Tibial nerve (tissue), 4 donors: ENCODE measurements at places on chromosomes 2 and 18.

GRCh38 chr2:38274286-38275276 is 102.5 kb downstream of the ATL2 start:
- H3K36me3 ChIP-seq = no peaks in the 10 kb centered on the region
- H3K4me1 ChIP-seq = no peaks in the 10 kb centered on the region
- no peak overlapping the region for H3K4me3 ChIP-seq
- no peak overlapping the region for H3K27ac ChIP-seq
- no peak for DNase-seq

DNA sequence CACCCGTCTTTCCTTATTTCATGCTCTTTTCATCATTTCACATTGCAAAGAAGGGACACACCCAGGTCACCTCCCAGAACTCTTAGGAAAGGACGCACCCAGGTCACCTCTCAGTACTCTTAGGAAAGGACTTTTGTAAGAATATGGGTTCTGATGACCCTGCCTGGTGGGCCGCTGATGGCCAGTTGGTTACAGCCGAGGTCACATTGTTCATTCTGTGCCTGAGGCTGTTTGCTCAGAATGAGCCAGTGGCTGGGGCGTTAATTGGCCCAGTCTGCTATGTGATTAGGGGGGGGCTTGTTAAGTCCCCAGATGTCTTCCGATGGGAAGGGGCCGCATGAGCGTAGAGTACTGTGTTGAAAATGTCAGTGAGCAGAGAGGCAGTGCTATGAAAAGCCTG is 9.4 kb downstream of the MLPH start:
- DNase-seq = no peak
- no peaks in the 10 kb centered on the region for H3K27me3 ChIP-seq
- H3K27ac ChIP-seq = no peak overlapping the region
- no peaks in the 10 kb centered on the region for H3K36me3 ChIP-seq
- H3K4me1 ChIP-seq = no peaks in the 10 kb centered on the region

DNA sequence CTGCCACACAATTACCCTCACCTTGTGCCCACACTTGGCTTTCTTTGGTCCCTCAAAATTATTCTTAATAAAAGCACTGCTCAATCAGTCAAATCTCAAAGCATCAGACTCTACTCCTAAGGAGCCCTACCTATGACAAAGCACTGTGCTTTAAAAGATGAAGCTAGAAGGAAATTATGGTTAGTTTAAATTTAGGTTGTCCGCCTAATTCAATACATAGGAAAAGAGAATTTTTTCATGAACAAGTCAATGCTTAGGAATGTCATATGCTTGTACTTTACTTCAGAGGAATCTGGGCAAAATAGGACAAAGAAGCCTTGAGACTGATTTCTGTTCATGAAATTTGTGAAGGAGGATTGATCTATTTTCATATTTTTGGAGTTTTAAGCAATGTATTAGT is 726.4 kb upstream of the CDH2 start:
- no peaks in the 10 kb centered on the region for H3K27me3 ChIP-seq
- no peak for DNase-seq
- H3K4me3 ChIP-seq = no peak overlapping the region
- H3K4me1 ChIP-seq = no peaks in the 10 kb centered on the region

- no peak overlapping the region for H3K27ac ChIP-seq
- peaks cover 18% of the 10 kb centered on the region for H3K4me1 ChIP-seq
- no peak overlapping the region for H3K4me3 ChIP-seq
Observed at GRCh38 chr18:471716-472115, 28.8 kb downstream of the COLEC12 start.

- H3K4me3 ChIP-seq = no peak overlapping the region
- H3K4me1 ChIP-seq = no peaks in the 10 kb centered on the region
- H3K36me3 ChIP-seq = no peaks in the 10 kb centered on the region
Observed at GRCh38 chr2:223270548-223270947, 218.6 kb downstream of the KCNE4 start.

DNA sequence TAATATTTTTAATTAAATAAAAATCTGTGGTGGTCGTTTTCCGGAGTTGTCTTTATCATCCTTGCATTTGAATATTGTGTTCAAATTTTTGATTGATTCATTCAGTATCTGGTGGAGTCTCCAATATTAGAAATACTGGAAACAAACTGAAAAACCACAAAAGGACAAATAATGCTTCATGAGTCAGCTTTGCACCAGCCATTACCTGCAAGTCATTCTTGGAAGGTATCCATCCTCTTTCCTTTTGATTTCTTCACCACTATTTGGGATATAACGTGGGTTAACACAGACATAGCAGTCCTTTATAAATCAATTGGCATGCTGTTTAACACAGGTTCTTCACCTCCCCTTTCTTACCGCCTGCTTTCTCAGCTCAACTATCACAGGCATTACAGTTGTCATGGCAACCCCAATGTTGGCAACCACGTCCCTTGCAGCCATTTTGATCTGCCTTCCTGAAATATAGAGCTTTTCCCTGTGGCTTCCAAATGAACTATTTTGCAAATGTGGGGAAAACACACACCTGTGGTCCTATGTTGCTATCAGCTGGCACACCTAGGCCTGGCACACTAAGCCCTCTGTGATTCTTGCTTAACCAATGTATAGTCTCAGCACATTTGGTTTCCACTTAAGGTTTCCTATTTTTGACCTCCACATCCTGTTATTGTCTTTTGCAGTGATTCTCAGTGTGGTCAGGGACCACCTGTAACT is 6.5 kb downstream of the CTLA4 start:
- no peaks in the 10 kb centered on the region for H3K4me1 ChIP-seq
- no peaks in the 10 kb centered on the region for H3K36me3 ChIP-seq
- DNase-seq = no peak

GRCh38 chr18:23265682-23266399 is 130.6 kb downstream of the CABLES1 start:
- peaks cover under 1% of the 10 kb centered on the region for H3K4me1 ChIP-seq
- no peak overlapping the region for H3K4me3 ChIP-seq
- DNase-seq = no peak
- no peaks in the 10 kb centered on the region for H3K36me3 ChIP-seq

DNA sequence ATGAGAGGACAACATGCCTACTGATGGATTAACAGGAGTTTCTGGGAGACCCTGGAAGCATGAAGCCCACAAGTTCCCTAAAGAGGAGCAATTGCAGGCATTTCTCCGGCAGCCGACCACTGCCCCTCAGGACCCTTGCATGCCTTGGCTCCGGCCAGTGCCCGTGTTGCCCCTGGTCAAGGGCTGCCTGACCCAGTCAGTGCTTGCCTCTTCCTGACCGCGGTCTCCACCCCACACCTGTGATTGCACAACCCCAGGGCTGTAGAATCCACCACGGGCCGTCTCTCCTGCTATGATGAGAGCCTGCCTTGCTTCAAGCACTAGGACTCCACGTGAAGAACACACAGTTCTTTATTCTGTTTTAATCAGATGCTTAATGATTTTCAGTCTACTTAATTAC is 127.5 kb downstream of the GLI2 start:
- peak overlapping the region; percentile 31 for H3K27ac ChIP-seq
- H3K4me1 ChIP-seq = peaks cover 46% of the 10 kb centered on the region
- H3K36me3 ChIP-seq = no peaks in the 10 kb centered on the region
- DNase-seq = no peak
- H3K4me3 ChIP-seq = no peak overlapping the region

DNA sequence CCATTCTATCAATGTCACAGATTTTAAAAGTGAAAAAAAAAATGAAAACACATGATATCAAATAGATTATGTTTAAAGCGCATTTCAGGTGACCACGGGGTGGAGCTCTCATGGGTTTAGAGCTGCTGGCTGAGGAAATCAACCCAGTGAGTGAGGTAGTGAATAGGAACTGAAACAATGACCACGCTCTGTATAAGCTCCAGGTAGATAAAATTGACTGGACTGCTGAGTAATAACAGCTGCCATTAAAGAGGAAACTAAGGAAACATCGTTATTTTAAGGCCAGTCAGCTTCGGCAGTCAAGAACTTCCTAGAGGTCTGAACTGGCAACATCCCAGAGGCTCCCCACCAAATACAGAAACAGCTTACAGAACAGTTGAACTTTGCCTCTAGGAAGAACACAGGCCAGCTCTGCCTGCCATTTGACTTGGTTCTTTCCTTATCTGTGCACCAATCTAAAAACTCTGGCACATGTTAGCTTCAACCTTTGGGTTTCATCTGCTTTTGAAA is 185.9 kb downstream of the PDE1A start:
- no peak for DNase-seq
- H3K36me3 ChIP-seq = no peaks in the 10 kb centered on the region
- no peak overlapping the region for H3K27ac ChIP-seq
- H3K4me1 ChIP-seq = no peaks in the 10 kb centered on the region
- no peaks in the 10 kb centered on the region for H3K27me3 ChIP-seq

DNA sequence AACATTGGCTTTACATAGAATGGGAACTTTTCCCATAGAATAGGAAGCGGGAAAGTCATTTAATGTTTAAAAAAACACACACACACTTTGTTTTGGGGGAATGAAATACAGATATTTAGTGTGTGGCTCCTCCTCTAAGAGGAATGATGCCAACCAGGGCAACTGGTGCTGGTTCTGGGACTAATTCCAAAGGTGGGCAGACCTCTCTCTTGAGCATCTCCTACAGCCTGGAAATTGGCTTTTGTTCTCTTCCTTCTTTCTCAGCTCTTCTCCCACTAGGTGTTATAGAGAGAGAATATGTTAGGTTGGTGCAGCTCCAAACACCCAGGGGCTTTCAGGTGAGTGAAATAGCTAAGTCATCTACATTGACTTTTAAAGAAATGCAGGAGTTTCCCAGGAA is 190.1 kb downstream of the RAD51AP2 start:
- H3K4me3 ChIP-seq = no peak overlapping the region
- no peaks in the 10 kb centered on the region for H3K27me3 ChIP-seq
- no peaks in the 10 kb centered on the region for H3K4me1 ChIP-seq
- no peaks in the 10 kb centered on the region for H3K36me3 ChIP-seq
- no peak for DNase-seq

DNA sequence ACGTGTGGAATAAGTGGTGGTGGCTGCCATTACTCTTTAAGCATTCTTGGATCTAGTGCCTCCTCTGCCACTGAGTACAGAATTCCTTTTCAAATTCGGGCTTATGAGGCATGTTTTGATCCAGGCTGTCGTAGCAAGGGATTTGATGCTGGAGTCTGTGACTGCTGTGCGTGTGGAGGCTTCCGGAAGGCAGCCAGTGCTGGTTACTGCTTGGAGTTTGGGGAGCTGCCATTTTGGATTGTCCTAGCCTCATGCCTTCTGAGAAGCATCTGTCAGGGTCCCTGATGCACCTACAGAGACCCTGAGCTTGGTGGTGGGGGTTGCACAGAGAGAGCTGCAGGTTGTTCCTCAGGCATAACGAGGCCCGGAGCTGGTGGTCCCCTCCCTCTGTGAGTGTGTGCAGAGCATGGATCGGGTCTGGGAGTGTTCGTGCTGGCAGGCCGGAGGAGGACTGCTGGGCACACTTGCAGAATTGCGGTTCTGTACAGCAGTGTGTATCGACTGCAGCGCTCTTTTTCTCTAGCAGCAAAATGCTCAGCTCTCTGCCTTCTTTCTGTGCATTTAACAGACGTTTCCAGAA is 7.7 kb downstream of the HPCAL1 start:
- no peak for DNase-seq
- H3K4me3 ChIP-seq = no peak overlapping the region
- no peaks in the 10 kb centered on the region for H3K36me3 ChIP-seq
- H3K27ac ChIP-seq = no peak overlapping the region
- no peaks in the 10 kb centered on the region for H3K27me3 ChIP-seq
- peaks cover 9% of the 10 kb centered on the region for H3K4me1 ChIP-seq

DNA sequence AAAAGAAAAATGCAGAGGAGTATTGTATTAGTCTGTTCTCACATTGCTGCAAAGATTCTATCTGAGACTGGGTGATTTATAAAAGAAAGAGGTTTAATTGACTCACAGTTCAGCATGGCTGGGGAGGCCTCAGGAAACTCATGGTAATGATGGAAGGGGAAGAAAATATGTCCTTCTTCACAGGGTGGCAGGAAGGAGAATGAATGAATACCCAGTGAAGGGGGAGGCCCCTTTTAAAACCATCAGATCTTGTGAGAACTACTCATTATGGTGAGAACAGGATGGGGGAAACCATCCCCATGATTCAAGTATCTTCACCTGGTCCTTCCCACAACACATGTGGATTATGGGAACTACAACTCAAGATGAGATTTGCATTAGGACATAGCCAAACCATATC is 9.1 kb upstream of the PLCL1 start:
- no peak overlapping the region for H3K27ac ChIP-seq
- no peaks in the 10 kb centered on the region for H3K36me3 ChIP-seq
- H3K27me3 ChIP-seq = no peaks in the 10 kb centered on the region

DNA sequence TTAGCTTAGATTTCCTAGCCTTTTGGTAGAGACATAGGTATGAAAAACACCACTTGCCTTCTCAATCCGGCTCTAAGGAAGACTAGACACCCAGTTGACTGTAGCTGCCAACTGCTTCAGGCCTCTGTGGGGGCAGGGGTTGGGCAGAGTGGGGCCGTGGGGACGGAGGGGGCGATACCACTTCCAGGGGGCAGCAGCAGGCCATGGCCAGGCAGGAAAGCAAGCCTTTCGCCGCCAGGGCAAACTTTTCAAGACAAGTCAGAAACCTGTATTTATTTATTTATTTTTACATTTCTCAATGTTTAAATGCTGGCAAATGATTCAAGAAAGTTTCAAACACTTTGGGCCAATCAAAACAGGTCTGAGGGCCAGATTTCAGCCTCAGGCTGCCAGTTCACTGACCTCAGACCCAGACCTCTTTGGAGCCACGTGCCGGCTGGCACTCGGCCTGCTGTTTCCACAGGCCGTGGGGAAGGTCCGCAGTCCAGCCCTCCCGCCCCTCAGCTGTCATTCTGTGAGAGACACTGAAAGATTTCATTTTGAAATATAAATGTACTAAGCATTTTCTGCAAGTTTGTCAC is 63.8 kb downstream of the MEX3C start:
- H3K4me1 ChIP-seq = peaks cover 8% of the 10 kb centered on the region
- DNase-seq = no peak
- H3K27me3 ChIP-seq = no peaks in the 10 kb centered on the region
- H3K36me3 ChIP-seq = no peaks in the 10 kb centered on the region

DNA sequence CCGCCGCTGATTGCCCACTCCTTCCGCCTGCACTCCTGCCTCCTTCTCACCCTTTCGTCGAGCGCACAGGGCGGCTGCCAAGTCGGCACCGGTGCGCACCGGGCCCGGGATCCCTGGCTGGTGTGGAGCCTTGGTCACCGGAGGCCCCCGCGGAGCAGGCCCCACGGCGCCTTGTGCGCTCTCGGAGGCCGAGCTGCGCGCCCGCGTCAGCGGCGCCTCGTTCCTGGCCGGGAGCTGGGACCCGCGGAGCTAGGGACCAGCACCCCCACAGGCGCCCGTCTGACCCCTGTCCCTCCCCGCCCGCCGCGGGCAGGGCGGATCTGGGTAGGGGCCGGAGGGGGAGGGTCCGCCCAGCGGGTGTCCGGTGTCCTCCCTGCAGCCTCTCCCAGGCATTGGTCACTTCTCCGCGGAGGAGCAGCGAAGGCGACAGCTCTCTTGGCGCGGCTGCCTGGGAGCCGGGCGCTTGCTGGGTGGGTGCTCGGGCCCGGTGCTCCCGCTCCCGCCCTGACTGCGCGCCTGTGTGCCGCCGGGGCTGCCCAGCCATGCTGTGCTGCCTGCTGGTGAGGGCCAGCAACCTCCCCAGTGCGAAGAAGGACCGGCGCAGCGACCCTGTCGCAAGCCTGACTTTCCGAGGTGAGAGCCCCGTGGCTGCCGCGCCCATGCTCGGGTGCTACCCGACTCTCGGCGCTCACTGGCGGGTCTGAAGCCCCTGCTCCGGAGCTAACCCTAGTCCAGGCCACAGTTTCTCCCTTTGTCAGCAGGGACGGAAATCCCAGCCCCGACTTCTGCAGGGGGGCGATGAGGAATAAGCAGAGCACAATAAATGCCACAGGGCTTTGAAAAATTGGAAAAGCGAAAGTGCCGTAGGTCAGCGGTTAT is 13.2 kb downstream of the DYSF start:
- no peaks in the 10 kb centered on the region for H3K36me3 ChIP-seq
- H3K27me3 ChIP-seq = no peaks in the 10 kb centered on the region
- no peaks in the 10 kb centered on the region for H3K4me1 ChIP-seq
- peak overlapping the region; percentile 63 for H3K4me3 ChIP-seq
- no peak for DNase-seq
